ENCODE measurements at places on chromosomes 11 and 22.

DNA sequence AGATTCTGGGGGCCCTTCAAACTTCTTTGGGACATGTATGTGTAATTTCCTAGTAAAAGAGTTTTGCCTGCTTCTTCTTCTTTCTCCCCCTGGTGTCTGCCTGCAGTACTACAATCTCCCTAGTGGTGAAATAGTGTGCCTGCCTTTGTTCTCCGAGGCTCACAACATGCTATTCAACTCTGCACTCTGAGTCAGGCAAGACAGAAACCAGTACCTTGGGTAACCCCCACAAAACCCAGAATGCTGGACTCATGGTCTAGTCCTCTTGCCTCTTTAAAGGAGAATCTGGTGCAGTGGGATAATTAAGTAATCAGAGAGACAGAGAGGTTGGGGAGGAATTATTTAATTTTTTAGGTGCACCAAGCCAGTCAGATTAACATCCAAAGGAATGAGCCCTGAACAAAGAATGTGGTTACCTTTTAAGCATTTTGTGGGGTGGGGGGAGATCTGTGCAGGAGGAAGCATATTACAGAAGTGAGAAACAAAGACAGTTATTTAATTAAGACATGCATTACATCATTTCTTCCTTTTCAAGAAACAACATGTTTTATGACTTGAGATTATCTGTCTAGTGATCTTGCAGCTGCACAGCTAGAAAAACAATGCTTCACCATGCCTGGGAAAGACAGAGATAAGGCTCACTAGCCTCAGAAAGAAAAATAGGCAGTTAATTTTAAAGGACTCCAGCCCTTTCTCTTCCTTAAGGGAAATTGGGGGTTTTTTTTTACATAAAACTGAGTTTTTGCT, 11.0 kb upstream of the MS4A6A start:
- peak; percentile 13 for DNase-seq

DNA sequence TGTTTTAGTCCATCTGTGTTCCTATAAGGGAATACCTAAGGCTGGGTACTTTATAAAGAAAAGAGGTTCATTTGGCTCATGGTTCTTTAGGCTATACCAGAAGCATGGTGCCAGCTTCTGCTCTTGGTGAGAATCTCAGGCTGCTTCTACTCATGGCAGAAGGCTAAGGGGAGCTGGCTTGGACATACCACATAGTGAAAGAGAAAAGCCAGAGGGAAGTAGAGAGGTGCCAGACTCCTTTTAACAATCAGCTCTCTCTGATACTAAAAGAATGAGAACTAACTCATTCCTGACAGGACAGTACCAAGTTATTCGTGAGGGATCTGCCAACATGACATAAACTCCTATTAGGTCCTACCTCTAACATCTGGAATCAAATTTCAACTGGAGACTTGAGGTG, 1250.2 kb upstream of the CNTN5 start:
- no peak for DNase-seq

DNA sequence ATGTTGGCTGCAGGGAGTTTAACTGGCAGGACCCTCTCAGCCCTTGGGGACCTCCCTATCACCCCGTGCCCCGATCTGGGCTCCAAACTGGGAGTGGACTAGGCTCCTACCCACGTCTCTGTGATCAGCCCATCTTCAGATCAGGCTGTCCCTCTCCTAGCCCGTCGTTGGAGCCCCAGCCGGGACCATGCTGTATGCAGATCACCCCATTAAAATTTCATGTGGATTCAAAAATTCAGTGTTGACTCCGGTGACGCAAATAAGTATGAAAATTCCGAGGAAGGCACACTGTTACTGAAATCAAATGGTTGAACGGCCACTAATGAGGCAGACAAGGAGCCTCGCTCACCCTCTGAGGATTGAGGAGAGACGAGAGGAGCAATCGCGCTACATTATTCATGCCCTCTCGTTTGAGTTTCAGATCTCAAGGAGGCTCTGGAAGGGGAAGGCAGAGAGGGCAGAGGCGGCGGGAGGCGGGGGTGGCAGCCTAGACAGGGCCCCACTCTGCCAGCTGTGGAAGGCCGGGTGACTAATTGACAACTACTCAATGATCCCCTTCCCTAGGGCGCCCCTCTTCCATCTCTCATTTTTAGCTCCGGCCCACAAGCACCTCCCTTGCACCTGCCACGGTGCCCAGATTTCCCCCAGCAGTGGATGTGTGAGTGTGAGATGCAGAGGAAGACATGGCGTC, 255.4 kb downstream of the MIAT start:
- no peak for DNase-seq

DNA sequence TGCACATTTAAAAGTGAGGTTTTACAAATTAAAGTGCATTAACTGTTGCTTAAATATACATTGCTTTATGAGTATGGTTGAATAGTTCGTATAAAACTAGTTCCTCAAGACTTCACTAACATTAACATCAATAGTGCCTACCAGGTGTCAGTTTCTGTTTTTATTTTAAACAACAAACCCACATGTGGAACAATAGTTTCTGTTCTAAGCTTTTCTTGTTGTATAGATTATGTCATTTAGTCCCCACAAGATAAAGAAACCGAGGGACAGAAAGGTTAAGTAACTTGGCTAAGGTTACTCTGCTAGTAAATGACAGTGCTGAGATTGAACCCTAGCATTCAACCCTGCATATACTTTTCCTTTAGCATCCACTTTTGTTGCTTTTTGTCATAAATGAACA, 41.4 kb upstream of the ST14 start:
- no peak for DNase-seq

- no peak for DNase-seq
These were observed 11.9 kb downstream of the TTLL1 start for GRCh38 chr22:43077121-43077877.

DNA sequence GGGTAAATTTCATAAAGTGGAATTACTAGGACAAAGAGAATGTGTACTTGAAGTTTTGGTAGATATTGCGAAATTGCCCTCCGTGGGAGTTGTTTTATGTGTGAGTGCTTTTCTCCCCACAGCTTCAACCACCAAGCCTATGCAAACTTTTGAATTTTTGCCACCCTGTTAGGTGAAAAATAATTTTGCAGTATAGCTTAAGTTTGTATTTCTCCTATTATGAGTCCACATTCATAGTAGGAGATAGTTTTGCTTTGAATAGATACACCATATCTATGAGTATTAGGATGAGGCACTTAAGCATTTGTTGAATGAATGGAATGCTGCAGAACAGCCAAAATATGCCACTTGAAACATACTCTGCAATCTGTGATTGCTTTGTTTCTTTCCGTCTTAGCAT, 43.6 kb downstream of the UVRAG start:
- DNase-seq = no peak

DNA sequence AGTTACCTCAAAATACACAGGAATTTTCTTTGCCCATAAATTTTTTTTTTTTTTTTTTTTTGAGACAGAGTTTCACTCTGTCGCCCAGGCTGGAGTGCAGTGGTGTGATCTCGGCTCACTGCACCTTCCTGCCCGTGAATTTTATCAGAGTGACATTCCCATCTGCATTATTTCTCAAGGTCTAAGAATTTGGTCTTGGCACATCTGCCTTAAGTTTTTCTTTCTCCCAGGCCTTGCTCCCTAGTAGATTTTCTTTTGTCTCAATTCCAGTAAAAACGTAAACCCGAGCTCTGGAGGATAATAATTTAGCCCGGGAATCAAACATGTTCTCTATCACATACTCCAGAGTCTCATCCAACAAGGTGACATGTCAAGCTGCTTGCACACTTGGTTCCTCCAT, 12.4 kb downstream of the TRIM6 start:
- no peak for DNase-seq

- DNase-seq = no peak
These were observed 111.2 kb downstream of the ZNF280B start for GRCh38 chr22:22397292-22397870.

GRCh38 chr11:117705866-117706265, 91.2 kb downstream of the DSCAML1 start:
- no peak for DNase-seq

GRCh38 chr11:16962146-16962545, 52.1 kb downstream of the PLEKHA7 start:
- DNase-seq = no peak

GRCh38 chr22:23970816-23971486, 3.3 kb downstream of the DDT start:
- no peak for DNase-seq

DNA sequence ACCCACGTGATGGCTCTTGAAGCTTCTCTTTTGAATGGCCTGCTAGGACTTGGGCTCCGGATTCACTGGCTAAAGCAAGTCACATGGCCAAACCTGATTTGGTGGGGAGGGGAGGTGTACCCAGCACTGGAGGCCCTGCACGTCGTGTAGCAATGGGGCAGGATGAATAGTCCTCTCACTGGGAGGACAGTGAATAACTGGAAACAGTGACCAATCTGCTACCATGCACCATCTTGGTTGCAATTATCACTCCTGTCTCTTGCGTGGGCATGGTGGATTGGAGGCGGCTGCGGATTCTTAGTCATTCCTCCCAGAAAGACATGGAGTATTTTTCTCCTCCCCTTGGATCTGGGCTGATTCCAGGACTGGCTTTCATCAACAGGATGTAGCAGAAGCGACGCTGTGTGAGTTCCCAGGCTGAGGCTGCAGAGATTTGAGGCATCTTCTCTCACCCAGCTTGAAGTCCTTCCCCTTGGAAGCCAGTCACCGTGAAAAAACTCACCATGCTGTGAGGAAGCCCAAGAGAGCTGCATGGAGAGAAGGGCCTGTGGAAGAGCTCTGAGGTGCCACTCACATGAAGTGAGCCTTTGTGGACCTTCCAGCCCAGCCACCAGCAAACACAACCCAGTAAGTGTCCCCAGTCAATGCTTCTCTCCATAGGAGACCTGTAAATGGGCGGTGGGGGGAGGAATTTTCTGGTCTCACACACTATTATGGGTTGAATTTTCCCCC, 70.4 kb downstream of the IGLL1 start:
- no peak for DNase-seq

DNA sequence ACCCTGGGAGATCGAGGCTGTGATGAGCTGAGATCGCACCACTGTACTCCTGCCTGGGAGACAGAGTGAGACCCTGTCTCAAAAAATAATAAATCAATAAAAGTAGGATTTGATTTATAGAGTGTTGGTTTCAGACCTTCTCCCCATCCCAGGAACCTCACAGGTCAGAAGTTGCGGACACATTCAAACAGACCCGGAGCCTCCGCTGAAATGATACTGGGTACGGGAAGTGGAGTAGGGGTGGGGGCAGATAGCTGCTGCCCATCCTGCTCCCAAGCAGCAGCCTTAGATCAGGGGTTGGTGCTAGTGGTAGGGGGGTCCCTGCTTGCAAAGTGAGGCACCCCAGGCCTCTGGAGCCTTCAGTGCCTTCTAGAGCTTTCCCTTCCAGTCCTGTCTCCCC, 7.8 kb downstream of the PRDM11 start:
- no peak for DNase-seq

- DNase-seq = no peak
These were observed 28.3 kb downstream of the MUC6 start for GRCh38 chr11:1008001-1008802.

All from activated T-helper 1 cell treated with Interleukin-2 at 50 U/mL for 16 hours (primary cell).